Progenitor cell of endocrine pancreas (in vitro differentiated cells): ENCODE measurements at places on chromosomes 11 and 22. TPM values are rescaled to one million over a fixed set of nuclear protein-coding genes. Genes with fewer than 3 reads are reported as not detected.

MISFA gene
- 7.1 and 8.4 TPM in 2 replicates for total RNA-seq

GRCh38 chr11:61534933-61535839 lies 26.6 kb downstream of the LRRC10B start:
- no peak for DNase-seq

GRCh38 chr11:43955381-43956118 lies 13.1 kb downstream of the C11orf96 start:
- DNase-seq: no peak

DNA sequence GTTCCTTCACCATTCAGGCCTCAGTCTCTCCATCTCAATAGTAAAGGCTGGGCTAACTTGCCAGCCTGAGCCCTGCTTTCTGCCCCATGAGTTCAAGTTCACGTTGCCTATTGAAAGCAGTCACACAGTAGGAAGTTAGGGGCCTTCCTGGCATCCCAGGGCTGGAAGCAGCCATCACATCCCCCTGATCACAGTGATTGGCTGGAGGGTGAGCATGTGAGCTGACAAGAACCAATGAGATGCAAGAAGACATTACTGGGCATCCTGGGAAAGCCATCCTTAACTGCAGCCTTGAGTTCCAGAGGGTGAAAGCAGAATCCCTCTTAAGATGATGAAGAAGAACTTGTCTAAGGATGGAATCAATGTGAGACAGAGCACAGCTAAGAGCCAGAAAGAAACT lies 29.1 kb downstream of the IRAG1 start:
- no peak for DNase-seq

GRCh38 chr11:92929653-92930052 lies 39.8 kb upstream of the MTNR1B start:
- no peak for DNase-seq

- DNase-seq: no peak
Observed at GRCh38 chr11:19370100-19370861, 129.5 kb upstream of the E2F8 start.

DNA sequence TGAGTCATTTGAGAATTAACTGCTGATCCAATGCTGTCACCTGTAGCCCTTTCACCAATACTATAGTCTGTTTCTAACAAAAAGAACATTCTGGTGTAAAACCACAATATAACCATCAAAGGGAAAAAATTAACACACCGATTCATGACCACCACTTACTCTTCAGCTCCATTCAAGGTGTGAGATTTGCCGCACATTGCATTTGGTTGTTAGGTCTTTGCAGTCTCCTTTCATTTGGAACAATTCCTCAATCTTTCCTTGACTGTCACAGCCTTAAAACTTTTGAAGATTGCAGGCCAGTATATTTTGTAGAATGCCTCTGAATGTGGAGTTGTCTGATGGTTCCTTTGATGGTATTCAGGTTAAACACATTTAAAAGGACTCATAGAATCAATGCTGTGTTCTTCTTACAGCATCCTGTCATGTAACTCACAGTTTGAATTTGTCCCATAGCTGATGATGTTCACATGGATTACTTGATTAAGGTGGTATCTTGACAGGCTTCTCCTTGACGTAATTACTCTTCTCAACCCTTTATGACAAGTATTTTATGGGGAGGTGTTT lies 63.6 kb downstream of the TNRC6B start:
- DNase-seq: no peak

GRCh38 chr11:128236506-128237498 lies 350.6 kb downstream of the ETS1 start:
- DNase-seq: no peak

- DNase-seq: no peak
Observed at GRCh38 chr22:24554313-24555164, at the start of gene GUCD1. Gene GUCD1, minus strand, starts transcription at chr22:24555138. Its CDS starts 147 bp downstream, at chr22:24554991.
